ENCODE measurements at places on chromosomes 16 and 17. TPM values are rescaled to one million over a fixed set of nuclear protein-coding genes. Genes with fewer than 3 reads are reported as not detected.

OR2C1 gene
- total RNA-seq, result not detected

C17orf50 gene
- total RNA-seq, result not detected

ZNF771 gene
- total RNA-seq, result 9.2 TPM

HID1 gene
- total RNA-seq, result 0.45 TPM

KRT35 gene
- not detected for total RNA-seq

TBC1D3E gene
- not detected for total RNA-seq

SERPINF2 gene
- total RNA-seq, result not detected

CYB5B gene
- 80.6 TPM for total RNA-seq

CNTROB gene
- 24.5 TPM for total RNA-seq

KRTAP2-2 gene
- total RNA-seq, result not detected

KRTAP9-2 gene
- total RNA-seq, result not detected

SP6 gene
- 0.34 TPM for total RNA-seq

GP1BA gene
- total RNA-seq, result not detected

DNAAF8 gene
- total RNA-seq, result 0.30 TPM

ZMYND15 gene
- total RNA-seq, result not detected

MT1H gene
- not detected for total RNA-seq

CEMP1 gene
- total RNA-seq, result not detected

RNF112 gene
- 2.7 TPM for total RNA-seq

SOST gene
- total RNA-seq, result not detected

SPHK1 gene
- 13.1 TPM for total RNA-seq

OR3A3 gene
- not detected for total RNA-seq

SLC47A1 gene
- 0.15 TPM for total RNA-seq

SNTB2 gene
- 25.9 TPM for total RNA-seq

CACNA1H gene
- total RNA-seq, result 0.59 TPM

SYNGR3 gene
- total RNA-seq, result 4.2 TPM

TMIGD1 gene
- not detected for total RNA-seq

GPR139 gene
- total RNA-seq, result not detected

IKZF3 gene
- total RNA-seq, result not detected

IL21R gene
- total RNA-seq, result 16.1 TPM

FBXL16 gene
- total RNA-seq, result 0.45 TPM

GFAP gene
- 0.67 TPM for total RNA-seq

Data from bronchus fibroblast of lung (primary cell).